GM12878 (cell line): ENCODE measurements at places on chromosomes 16 and 17.

DNA sequence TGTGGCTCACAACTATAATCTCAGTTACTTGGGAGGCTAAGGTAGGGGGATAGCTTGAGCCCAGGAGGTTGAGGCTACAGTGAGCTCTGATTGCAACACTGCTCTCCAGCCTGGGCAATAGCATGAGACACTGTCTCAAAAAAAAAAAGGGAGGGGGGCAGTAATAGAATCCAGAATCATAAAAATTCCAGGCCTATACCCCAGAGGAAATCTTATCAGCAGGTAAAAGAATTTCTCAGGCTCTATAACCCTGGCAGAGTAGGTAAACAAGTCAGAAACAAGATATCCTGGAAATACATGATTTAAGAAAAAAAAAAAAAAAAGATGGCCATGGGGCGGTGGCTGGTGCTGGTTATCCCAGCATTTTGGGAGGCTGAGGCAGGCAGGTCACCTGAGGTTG lies 12.9 kb downstream of the SPAG9 start:
- no peak for DNase-seq

- DNase-seq = no peak
Observed at GRCh38 chr16:76059186-76059585, 218.0 kb upstream of the CNTNAP4 start.

GRCh38 chr17:50425682-50426471 lies at the start of gene ACSF2:
TSS of gene ACSF2 (plus strand) at chr17:50426218. CDS start at chr17:50426262, 44 bp downstream.
- DNase-seq = no peak

DNA sequence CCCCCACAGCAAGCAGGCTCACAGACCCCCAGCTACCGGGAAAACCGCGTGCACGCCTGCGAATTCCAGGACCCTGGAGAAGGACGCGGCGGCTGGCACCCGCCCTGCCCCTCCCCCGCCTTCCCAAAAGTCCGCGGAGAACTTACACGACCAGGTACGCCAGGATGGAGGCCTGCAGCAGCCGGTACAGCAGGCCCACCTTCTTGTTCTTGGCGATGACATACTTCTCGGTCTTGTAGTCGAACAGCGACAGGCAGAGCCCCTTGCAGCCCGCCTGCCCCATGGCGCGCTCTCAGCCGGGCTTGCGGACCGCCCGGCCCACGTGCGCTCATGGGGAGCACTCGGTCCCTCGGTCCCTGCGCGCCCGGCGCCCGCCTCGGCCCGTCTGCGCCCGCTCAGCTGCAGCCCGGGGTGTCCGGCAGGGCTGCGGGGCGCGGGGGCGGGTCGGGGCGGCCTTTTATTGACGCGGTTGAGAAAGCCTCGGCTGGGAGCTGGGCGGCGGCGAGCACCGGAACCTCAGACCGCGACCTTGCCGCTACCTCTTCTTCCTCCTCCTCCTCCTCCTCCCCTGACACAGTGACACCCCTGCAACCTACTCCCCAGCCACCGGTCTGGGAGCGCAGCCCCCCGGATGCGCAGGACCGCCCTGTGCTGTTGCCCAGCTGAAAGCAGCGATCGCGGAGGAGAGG lies at the start of gene P2RX5:
Gene P2RX5 (minus strand): TSS at position 433 of the 689 bp plus-strand sequence. CDS start 150 bp downstream, at position 283.
- DNase-seq = no peak
